SK-N-SH (cell line): ENCODE measurements at places on chromosomes 3 and 15. TPM values are rescaled to one million over a fixed set of nuclear protein-coding genes. Genes with fewer than 3 reads are reported as not detected.

GRCh38 chr3:108472001-108472591 is 38.3 kb downstream of the MYH15 start:
- no peaks in the 10 kb centered on the region for H3K27me3 ChIP-seq
- H3K27ac ChIP-seq: peak overlapping the region; percentile 81
- peak overlapping the region; percentile 17; the same call in 1 of the 2 replicates for H3K4me3 ChIP-seq
- H3K4me1 ChIP-seq: peaks cover 13% of the 10 kb centered on the region

TMEM207 gene
- not detected in 2 replicates for polyA plus RNA-seq

NRROS gene
- 0.19 and 0.25 TPM in 2 replicates for polyA plus RNA-seq

GRCh38 chr3:187188931-187189330 is 8.4 kb upstream of the RTP1 start:
- no peaks in the 10 kb centered on the region for H3K36me3 ChIP-seq
- no peaks in the 10 kb centered on the region for H3K4me1 ChIP-seq
- no peak overlapping the region for H3K27ac ChIP-seq
- H3K27me3 ChIP-seq: no peaks in the 10 kb centered on the region

- no peak overlapping the region for H3K27ac ChIP-seq
- no peaks in the 10 kb centered on the region; the same call in 1 of the 2 replicates for H3K36me3 ChIP-seq
- H3K27me3 ChIP-seq: no peaks in the 10 kb centered on the region
- no peak overlapping the region for H3K4me3 ChIP-seq
- peaks cover 19% of the 10 kb centered on the region; the same call in 1 of the 2 replicates for H3K4me1 ChIP-seq
Measured at GRCh38 chr3:52095990-52096775, 39.8 kb upstream of the DUSP7 start.

PRSS50 gene
- polyA plus RNA-seq: not detected in 2 replicates

GRCh38 chr15:57422113-57422754 is 45.9 kb downstream of the CGNL1 start:
- peaks cover 4% of the 10 kb centered on the region; the same call in 1 of the 2 replicates for H3K4me1 ChIP-seq
- DNase-seq: no peak
- no peak overlapping the region for H3K27ac ChIP-seq
- H3K27me3 ChIP-seq: no peaks in the 10 kb centered on the region
- no peak overlapping the region for H3K4me3 ChIP-seq

- H3K27me3 ChIP-seq: no peaks in the 10 kb centered on the region
- H3K36me3 ChIP-seq: peaks cover 26% of the 10 kb centered on the region
Measured at GRCh38 chr3:52052831-52053306, 3.5 kb downstream of the DUSP7 start.

GRCh38 chr3:116118475-116119169 is 326.7 kb downstream of the LSAMP start:
- no peaks in the 10 kb centered on the region for H3K36me3 ChIP-seq
- no peaks in the 10 kb centered on the region; the same call in 1 of the 2 replicates for H3K4me1 ChIP-seq
- no peak overlapping the region for H3K4me3 ChIP-seq
- no peak for DNase-seq
- no peaks in the 10 kb centered on the region for H3K27me3 ChIP-seq

DNA sequence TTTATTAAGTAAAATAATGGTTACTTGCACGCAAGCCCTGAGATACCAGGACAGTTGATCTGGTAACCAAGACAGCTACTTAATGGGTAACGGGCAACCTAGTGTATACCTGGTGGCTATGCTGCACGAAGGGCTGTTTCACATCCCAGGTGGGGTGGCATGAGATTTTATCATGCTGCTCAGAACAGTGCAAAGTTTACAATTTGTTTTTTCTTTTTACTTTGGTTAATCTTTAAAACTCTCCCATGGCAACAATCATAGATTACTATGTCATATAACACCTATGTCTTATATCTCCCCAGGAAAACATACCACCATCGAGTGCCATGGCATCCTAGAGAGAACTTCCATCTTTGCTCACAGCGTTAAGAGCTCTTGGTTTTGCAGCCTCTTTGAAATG is 32.2 kb upstream of the SLC28A1 start:
- no peak overlapping the region for H3K27ac ChIP-seq
- H3K36me3 ChIP-seq: no peaks in the 10 kb centered on the region
- no peak overlapping the region for H3K4me3 ChIP-seq

- H3K4me1 ChIP-seq: no peaks in the 10 kb centered on the region
- H3K36me3 ChIP-seq: no peaks in the 10 kb centered on the region
- H3K27me3 ChIP-seq: no peaks in the 10 kb centered on the region
- DNase-seq: no peak
- H3K27ac ChIP-seq: no peak overlapping the region
Measured at GRCh38 chr3:163513149-163513657, 1565.1 kb downstream of the SI start.

- no peaks in the 10 kb centered on the region for H3K27me3 ChIP-seq
- H3K27ac ChIP-seq: no peak overlapping the region
- H3K36me3 ChIP-seq: no peaks in the 10 kb centered on the region
- peaks cover 6% of the 10 kb centered on the region; the same call in 1 of the 2 replicates for H3K4me1 ChIP-seq
Measured at GRCh38 chr3:129812589-129812988, 80.9 kb downstream of the TMCC1 start.

ACVR2B gene
- 1.4 TPM in 2 replicates for polyA plus RNA-seq

DNA sequence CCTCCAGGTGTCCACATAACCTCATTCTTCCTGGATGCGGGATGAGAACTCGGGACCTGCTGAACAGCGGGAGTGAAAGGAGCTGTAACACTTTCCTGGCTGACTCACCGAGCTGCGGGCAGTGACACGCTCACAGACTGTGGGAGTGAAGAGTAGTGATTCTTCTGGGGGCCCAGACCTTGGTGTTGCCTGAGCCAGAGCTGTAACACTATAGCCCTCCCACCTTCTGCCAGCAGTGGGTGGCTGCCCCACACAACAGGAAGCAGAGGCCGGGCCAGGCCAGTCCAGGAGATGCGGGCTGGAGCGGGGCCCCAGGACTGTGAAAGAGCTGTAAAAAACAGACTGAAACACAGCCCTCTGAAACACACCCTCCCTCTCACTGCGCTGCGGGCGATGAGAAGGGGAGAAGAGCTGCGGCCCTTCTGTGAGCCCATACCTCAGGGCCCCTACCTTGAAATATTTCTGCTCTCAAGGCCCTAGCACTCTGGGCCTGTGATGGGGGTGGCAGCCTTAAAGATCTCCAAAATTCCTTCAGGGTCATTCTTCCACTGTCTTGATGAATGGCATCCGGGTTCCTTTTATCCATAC is 464.0 kb upstream of the CCDC54 start:
- no peaks in the 10 kb centered on the region for H3K36me3 ChIP-seq
- no peaks in the 10 kb centered on the region for H3K27me3 ChIP-seq
- H3K4me1 ChIP-seq: no peaks in the 10 kb centered on the region; the same call in 1 of the 2 replicates
- DNase-seq: no peak
